ENCODE measurements at places on chromosomes 2 and 18. TPM values are rescaled to one million over a fixed set of nuclear protein-coding genes. Genes with fewer than 3 reads are reported as not detected.

DQX1 gene
- polyA plus RNA-seq, result 0.27 TPM

- DNase-seq, result no peak
Observed at GRCh38 chr2:207796585-207797350, 27.1 kb upstream of the FZD5 start.

CREG2 gene
- polyA plus RNA-seq, result 0.51 TPM

GAL3ST2 gene
- not detected for polyA plus RNA-seq

AKAIN1 gene
- 0.41 TPM for polyA plus RNA-seq

GRCh38 chr2:18123211-18123570, 244.7 kb downstream of the KCNS3 start:
- DNase-seq, result peak; percentile 31

RNF149 gene
- polyA plus RNA-seq, result 26.3 TPM

- no peak for DNase-seq
Observed at GRCh38 chr18:59516356-59517155, 157.5 kb upstream of the LMAN1 start.

DNA sequence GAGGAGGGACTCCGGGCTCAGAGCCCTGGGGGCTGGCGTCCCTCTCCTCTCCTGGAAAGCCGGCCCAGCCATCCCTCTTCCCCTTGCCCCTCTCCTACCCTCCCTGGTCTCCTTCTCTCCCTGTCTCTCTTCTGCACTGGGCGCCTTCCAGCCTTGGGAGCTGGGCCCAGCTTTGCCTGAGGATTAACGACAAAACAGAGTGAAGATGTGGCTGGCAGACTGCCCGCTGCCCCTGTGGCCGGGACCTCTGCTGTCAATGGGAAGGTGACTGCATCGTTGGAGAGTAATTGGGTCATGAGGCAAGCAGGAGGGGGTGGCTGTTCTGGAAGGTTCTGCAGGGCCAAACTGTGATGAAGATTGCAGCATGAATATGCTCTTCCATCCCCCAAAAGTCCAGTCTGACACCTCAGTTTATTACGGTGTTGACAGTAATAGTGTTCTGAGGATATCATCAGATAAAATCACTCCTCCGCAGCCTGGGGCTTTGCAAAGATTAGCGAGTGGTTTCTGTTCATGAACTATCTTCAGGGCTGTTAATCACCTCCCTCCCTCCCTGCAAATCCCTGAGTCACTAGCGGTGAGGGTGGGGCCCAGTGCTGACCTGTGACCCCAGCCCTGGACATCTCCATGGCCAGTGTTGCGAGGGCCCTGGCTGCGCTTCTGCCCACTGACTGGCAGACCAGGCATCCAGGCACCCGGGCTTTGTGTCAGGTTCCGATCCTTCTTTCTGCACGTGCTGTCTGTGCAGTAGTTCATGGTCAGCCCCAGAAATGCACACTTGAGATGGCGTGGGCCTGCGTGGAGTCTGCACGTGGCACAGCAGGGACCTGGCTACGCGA, 23.0 kb downstream of the RTP5 start:
- no peak for DNase-seq

CNDP1 gene
- 0.20 TPM for polyA plus RNA-seq

- DNase-seq, result no peak
Observed at GRCh38 chr18:24014062-24014985, at the start of gene TTC39C. Gene TTC39C (plus strand): TSS chr18:24014754. CDS start chr18:24014872, 118 bp downstream.

- no peak for DNase-seq
Observed at GRCh38 chr2:105867587-105867986, 122.9 kb downstream of the NCK2 start.

GRCh38 chr2:180061085-180061484, 54.0 kb upstream of the CWC22 start:
- no peak for DNase-seq

SGO2 gene
- polyA plus RNA-seq, result 1.7 TPM

DNA sequence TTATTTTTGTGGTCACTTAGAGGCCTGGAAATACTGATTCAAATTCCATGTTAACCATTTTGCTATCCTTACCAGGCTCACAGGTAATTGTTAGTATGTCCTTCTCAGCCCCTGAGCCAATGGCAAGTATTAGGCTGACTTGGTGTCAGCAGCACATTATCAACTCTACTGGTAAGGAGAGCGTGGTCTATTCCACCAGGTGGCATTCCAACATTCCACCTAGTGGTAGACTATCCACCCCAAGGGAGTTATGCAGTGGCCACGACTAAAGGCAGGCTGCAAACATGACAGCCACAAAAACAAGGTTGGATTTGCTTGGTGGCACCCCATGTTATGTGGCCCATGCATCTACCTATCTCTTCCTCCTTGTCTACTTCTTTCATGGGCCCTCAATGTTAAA, 31.8 kb upstream of the GCC2 start:
- DNase-seq, result no peak

DNA sequence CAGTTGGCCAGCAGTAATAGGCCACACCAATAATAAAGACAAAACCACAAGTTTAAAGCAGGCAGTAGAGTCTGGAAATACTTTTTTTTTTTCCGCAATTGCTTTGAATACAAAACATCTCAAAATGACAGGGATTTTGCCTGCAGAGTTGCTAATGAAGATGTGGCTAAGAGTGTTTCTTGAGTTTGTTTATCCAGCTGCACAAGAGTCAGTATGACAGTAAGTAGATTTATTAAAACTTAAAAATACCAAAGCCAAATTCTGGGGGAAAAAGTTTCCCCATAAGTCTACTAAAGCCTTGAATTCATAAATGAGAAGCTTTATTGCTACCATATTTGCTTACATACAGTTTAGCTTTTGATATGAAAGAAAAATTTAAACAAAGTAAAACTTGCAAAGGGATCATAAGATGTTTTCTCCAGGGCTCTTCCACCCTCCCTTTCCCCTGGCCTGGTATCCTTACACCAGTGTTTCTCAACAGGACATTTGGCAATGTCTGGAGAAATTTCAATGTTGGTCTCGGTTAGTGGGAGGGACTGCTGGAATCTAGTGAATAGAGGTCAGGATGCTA, 3.9 kb upstream of the DSEL start:
- DNase-seq, result no peak

DNA sequence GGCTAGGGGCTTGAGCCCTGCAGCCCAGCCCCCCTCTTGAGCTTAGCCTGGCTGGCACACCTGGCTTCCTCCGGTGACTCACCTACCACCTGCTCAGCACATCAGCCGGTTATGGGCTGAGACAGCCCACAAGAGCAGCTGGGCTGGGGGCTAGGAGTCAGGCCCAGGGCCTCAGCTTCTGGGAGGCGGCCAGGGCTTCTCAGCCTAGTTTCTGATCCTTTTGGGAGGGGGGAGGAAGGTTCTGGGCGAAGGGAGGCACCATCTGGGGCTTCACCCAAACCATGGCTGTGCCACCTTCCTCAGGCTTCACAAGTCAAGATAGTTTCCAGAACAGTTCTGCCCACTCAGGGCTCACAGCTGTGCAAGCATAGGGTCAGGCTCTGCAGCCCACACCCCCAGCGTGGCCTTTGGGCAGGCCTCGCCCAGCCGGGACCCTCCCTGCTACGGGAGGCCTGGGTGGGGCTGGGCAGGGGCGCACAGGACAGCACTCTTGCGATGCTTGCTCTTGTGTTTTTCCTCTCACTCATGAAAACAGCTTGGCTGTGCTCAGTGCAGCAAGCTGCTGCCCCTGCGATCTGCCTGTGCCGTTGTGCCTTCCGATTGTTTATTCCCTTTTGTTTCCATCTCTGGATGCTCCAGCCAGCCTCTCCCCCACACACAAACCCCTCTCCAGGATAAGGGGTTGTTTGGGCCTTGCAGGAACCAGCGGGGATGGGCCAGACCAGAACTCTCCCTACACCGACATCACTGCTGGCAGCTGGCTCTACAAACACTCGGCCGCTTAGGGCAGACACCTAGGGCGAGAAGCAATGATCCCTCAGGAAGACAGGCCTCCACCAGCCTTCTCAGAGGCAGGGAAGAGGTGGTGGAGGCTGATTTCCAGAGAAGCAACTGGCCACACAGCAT, 26.1 kb upstream of the SEMA4C start:
- no peak for DNase-seq

KLHL30 gene
- polyA plus RNA-seq, result 0.95 TPM

- no peak for DNase-seq
Observed at GRCh38 chr2:63776382-63776781, 65.3 kb upstream of the UGP2 start.

DNA sequence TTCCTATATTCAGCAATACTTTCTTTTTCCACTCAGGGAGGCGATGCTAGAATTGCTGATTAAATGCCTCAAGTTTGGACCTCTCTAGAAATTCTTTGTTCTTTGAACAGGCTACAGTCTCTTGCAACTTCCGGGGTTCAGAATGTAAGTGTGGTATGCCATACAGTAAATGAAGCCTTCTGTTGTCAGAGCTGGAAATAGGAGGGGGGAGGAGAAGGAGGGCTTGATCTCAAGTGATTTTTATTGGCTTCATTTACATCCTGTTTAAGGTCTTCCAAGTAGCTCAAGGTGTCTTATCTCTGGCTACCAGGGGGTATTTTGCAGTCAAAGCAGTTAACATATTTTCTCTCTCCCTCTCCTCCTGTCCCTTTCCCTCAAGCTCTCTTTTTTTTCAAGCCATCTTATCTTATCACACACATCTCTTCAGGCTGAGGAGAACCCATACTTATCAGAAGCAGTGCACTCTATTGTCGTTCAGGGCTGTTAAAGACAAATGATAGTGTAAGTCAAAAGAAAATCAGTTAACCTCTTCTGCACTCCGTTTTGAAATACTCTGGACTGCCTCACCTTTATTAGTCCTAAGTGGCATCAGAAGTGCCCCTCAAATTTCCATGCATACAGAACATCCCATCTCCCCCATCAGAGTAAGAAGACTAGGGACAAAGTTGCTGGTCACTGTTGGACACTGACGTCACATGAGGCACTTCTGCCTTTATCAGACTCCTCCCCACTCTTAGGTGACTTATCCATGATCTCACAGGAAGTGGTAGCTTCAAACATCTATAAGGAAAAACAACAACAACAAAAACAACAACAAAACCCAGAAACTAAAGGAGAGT, 112.2 kb downstream of the ZNF521 start:
- no peak for DNase-seq

DNA sequence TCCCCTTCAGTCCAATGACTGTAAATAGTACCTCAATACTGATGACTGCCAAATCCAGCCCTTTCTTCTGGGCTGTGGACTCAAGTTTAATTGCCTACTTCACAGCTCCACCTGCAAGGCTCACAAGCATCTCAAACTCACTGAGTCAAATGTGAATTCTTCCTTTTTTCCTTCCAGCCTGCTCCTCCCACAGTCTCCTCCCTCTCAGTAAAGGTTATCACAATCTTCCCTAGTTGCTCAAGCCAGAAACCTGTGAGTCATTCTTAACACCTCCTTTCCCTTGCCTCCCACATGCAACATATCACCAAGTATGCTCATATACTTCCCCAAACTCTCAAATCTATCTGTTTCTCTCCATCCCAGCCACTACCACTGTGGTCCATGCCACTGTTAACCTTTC, 3.7 kb upstream of the MFSD6 start:
- DNase-seq, result no peak

TMEM163 gene
- 2.4 TPM for polyA plus RNA-seq

BOK gene
- 95.8 TPM for polyA plus RNA-seq

- no peak for DNase-seq
Observed at GRCh38 chr2:100581277-100581612, 18.5 kb downstream of the PDCL3 start.

- no peak for DNase-seq
Observed at GRCh38 chr18:44996261-44996660, 315.6 kb downstream of the SETBP1 start.

DNA sequence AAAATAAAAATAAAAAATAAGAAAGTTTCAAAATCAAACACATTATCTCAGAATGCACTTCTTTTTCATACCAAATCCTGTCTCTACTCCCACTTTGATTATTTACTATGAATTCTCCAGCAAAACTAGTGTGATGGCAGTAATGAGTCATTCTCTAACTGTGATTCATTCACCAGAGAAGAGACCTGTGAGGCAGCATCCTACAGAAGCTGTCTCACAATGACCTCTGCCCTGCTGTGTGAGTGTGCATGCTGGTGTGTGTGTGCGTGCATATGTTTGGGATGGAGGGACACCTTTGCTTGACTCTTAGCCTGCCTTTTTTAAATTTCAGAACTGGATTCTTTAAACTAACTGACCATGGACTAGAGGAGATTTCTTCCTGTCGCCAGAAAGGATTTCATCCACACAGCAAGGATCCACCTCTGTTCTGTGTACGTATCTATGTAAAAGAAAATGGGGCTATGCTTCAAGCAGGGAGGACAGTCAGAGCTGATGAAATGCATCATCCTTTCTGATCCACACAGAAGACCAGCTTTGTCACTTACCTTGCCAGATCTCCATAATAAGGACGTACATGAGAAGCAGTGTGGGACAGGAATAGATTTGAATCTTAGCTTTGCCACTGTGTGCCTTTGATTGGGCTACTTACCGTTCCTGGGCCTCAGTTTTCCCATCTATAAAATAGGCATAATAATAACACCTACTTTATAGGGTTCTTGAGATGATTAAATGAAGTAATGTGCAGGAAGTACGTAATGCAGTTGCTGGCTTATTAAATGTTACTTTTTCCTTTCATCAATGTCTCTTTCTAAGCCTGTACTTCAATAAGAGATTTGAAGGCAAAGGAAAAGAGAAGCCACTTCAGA, 31.2 kb downstream of the STAMBP start:
- DNase-seq, result no peak

- DNase-seq, result no peak
Observed at GRCh38 chr18:49697757-49698524, 115.4 kb downstream of the ACAA2 start.
